ENCODE measurements at places on chromosomes 7 and 10.
A peak's percentile ranks its signal among the peaks of the same experiment; 100 is the strongest.

GRCh38 chr7:132051311-132051710 is 494.9 kb upstream of the PODXL start:
- H3K4me1 ChIP-seq = no peaks in the 10 kb centered on the region
- no peak overlapping the region for H3K27ac ChIP-seq
- no peak for DNase-seq
- no peaks in the 10 kb centered on the region for H3K36me3 ChIP-seq
- no peaks in the 10 kb centered on the region for H3K27me3 ChIP-seq
- no peak overlapping the region for H3K4me3 ChIP-seq

DNA sequence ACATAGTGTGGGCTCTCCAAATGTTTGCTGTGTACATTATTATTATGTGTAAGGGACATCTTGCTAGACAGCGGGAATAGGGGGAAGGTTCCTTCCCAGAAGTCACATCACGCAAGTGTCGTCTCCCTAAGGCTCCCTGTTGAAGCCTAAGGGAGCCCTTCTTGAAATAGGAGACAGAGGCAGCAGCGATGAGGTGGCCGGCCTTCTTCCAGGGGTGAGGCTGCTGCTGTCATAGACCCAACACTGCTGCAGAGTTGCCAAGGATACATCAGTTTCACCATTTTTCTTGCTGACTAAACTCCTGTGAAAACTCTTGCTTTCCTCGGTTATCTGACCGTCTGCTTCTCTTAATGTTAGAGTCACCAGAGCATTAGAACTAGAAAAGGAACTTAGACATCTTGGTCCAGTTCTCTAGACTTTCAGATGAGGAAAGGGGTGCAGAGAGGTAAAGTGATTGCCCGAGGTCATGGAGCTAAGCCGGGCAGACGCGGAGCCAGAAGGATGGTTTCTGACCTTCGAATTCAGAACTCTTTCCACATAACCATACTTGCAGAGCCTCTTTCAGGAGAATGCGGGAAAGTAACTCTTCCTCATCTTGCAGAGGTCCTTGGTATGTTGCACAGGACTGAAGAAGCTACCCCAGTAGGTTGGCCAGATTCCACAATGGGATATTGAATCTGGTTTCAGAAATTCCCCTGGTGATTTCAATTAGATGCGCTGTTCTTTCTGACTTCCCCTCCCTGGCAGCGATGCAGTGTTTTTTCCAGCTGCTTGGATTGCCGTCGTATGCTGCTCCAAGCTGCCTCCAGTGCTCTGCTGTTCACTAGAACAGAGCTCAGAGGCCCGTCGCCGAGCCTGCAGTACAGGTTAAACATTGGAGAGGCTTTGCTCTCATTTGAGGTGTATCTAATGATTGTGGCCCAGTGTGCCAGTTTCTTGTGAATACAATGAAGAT is 217.1 kb downstream of the CAMK1D start:
- DNase-seq = no peak
- no peaks in the 10 kb centered on the region for H3K4me1 ChIP-seq
- H3K27ac ChIP-seq = no peak overlapping the region
- H3K4me3 ChIP-seq = no peak overlapping the region

GRCh38 chr10:112802411-112803022 is 147.5 kb upstream of the TCF7L2 start:
- H3K4me1 ChIP-seq = no peaks in the 10 kb centered on the region
- DNase-seq = no peak
- no peaks in the 10 kb centered on the region for H3K36me3 ChIP-seq
- H3K27ac ChIP-seq = no peak overlapping the region

GRCh38 chr7:130930681-130931080 is 196.7 kb upstream of the KLF14 start:
- H3K27ac ChIP-seq = peak overlapping the region; percentile 68
- no peaks in the 10 kb centered on the region for H3K4me1 ChIP-seq

DNA sequence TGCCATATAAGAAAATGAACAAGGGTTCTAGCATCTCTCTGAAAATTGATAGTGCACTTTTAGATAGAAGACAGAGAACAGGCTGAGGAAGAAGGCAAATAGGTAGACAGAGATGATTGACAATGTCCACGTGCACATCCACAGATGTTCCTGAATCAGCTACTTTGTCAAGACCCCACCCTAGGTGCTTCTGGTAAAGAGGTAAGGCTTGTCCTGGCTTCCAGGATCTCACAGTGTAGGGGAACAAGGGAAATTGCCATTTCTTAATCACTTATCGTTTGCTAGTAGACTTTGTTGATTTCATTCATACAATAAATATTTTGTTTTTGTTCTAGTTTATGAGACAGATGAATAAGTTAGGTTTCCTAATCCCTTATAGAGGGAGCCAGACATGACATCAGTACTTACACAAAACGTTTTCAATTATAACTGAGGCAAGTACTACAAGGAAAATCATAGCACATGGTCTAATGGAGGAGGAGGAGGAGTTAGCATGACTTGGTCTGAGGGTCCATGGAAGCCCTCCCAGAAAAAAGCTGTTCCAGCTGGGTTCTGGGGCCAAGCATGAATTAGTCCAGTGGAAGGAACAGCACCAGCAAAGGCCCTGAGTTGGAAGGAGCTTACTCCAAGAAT is 115.9 kb upstream of the ARID5B start:
- no peak overlapping the region for H3K27ac ChIP-seq
- DNase-seq = no peak
- no peaks in the 10 kb centered on the region for H3K36me3 ChIP-seq
- no peaks in the 10 kb centered on the region for H3K4me1 ChIP-seq
- H3K27me3 ChIP-seq = no peaks in the 10 kb centered on the region

DNA sequence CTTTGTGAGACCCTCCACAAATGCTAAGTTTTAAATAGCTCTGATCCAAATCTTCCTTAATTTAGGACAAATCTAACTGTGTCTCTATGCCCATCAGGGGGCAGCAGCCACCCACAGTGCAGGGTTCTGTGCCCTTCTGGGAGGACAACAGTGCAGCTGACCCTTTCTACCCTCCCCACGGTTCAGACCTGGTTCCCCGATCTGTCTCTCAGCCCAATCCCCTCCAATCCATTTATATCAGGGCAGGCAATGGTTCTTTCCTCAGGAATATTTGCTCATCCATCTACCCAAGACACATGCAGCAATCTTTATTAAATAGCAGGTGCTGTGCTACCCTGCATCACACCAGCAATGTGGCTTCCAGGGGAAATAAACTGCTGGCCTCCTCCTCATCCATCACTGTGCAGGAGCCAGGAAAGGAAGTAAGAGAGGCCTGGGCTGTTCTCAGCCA is 4.0 kb upstream of the RBM28 start:
- H3K27ac ChIP-seq = no peak overlapping the region
- H3K36me3 ChIP-seq = no peaks in the 10 kb centered on the region
- peak; percentile 63 for DNase-seq
- peaks cover 6% of the 10 kb centered on the region for H3K4me1 ChIP-seq
- H3K4me3 ChIP-seq = no peak overlapping the region

DNA sequence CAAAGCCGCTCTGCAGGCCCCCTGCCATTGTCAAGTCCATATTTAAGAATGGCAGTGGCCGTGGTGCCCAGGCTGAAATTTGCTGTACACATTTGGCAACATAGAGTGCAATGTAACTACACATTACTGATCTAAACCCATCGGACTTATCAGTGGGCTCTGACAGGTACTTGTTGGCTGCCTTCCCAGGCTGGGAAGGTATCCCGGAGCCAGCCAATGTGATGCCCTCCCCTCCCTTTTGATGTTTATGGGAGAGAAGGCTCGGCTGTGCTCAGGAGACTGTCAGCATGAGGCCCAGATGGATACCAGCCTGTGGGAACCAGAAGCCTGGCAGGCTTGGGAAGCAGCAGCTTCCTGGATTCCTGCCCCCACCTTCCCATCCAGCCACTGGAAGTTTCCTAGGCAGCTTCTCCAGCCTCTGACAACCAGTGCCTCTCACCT is 146.1 kb upstream of the TCF7L2 start:
- no peaks in the 10 kb centered on the region for H3K27me3 ChIP-seq
- no peak overlapping the region for H3K4me3 ChIP-seq
- no peak for DNase-seq
- H3K36me3 ChIP-seq = no peaks in the 10 kb centered on the region
- H3K27ac ChIP-seq = no peak overlapping the region

DNA sequence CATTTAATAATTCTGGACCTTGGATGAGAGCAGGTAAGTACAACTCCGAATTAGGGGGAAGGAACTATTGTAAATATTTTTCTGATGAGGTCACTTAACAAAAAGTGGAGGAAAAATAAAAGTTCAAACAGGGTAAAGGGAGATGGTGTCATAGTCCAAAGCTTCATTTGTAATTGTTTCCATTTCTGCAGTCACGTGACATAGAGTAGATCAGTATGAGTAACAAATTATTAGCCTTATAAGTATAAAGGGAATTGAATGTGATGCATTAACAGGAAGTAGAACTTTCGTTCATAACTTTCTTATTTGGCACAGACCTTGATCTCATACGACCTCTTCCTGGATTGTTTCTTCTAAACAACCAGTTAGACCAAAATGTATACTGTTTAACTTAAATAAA is 347.2 kb upstream of the TPK1 start:
- DNase-seq = no peak
- H3K27me3 ChIP-seq = no peaks in the 10 kb centered on the region
- H3K4me1 ChIP-seq = no peaks in the 10 kb centered on the region
- H3K36me3 ChIP-seq = no peaks in the 10 kb centered on the region
- H3K4me3 ChIP-seq = no peak overlapping the region

- no peak overlapping the region for H3K4me3 ChIP-seq
- H3K36me3 ChIP-seq = no peaks in the 10 kb centered on the region
- no peaks in the 10 kb centered on the region for H3K27me3 ChIP-seq
- no peaks in the 10 kb centered on the region for H3K4me1 ChIP-seq
- H3K27ac ChIP-seq = no peak overlapping the region
These were observed 228.0 kb downstream of the TWIST1 start for GRCh38 chr7:18889436-18889835.

DNA sequence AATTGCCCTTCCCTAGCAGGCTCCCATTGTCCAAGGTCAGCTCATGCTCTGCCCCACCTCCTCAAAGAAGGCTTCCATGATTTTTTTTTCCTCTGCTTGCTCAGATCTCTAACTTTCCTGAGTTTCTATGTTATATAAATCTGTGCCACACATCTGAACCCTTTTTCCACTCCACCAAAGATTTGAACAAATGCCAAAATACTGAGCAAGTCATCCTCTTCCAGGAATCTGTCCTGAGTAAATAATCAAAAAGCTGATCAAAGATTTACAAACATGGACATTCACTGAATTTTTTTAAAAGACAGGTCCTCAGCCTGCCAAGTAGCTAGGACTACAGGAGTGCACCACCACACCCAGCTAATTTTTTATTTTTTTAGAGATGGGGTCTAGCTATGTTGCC is 102.8 kb upstream of the ARID5B start:
- no peak overlapping the region for H3K4me3 ChIP-seq
- no peaks in the 10 kb centered on the region for H3K36me3 ChIP-seq
- no peak for DNase-seq
- H3K27ac ChIP-seq = no peak overlapping the region
- no peaks in the 10 kb centered on the region for H3K27me3 ChIP-seq

GRCh38 chr7:33667196-33667595 is 238.1 kb upstream of the BMPER start:
- H3K36me3 ChIP-seq = no peaks in the 10 kb centered on the region
- H3K4me3 ChIP-seq = no peak overlapping the region
- H3K4me1 ChIP-seq = no peaks in the 10 kb centered on the region
- no peak for DNase-seq
- no peak overlapping the region for H3K27ac ChIP-seq

- H3K4me3 ChIP-seq = no peak overlapping the region
- H3K27me3 ChIP-seq = no peaks in the 10 kb centered on the region
- H3K4me1 ChIP-seq = no peaks in the 10 kb centered on the region
These were observed 10.7 kb upstream of the AKR1B1 start for GRCh38 chr7:134469622-134470021.
